ENCODE measurements at places on chromosomes 16 and 17. TPM values are rescaled to one million over a fixed set of nuclear protein-coding genes. Genes with fewer than 3 reads are reported as not detected.

Gene SMIM5
- 0.31 TPM for total RNA-seq

Gene PIK3R6
- not detected for total RNA-seq

Gene CACNG1
- total RNA-seq: not detected

Gene NCBP3
- total RNA-seq: 58.5 TPM

Gene NLRP1
- 0.75 TPM for total RNA-seq

Measured in PC-9 (cell line).